NCI-H774 (cell line): ENCODE measurements at places on chromosomes 2 and 18.

DNA sequence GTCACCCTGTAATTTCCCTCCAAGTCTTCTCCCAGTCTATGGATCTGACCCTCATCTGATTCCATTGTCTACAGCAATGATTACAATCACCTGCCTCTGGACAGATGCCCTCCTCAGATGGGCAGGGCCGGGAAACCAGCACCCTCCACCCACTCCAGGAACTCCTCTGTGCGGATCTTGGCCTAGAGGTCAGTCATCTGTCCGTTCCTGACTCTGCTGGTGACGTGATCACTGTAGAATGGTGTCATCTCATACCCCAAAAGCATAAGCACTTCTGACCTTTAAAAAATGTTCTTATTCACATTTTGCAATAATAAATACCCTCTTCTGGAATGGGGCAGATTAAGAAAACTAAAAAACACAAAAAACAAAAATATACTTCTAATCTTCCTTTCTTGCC lies 29.5 kb upstream of the BZW1 start:
- no peak for DNase-seq

GRCh38 chr2:110865188-110865587 lies 132.8 kb downstream of the ACOXL start:
- DNase-seq = no peak

GRCh38 chr2:83584672-83585071 lies 874.4 kb downstream of the SUCLG1 start:
- no peak for DNase-seq

GRCh38 chr18:22564036-22564435 lies 146.3 kb upstream of the CTAGE1 start:
- no peak for DNase-seq

- DNase-seq = no peak
These were observed 1633.7 kb upstream of the CELF4 start for GRCh38 chr18:39199231-39199855.

DNA sequence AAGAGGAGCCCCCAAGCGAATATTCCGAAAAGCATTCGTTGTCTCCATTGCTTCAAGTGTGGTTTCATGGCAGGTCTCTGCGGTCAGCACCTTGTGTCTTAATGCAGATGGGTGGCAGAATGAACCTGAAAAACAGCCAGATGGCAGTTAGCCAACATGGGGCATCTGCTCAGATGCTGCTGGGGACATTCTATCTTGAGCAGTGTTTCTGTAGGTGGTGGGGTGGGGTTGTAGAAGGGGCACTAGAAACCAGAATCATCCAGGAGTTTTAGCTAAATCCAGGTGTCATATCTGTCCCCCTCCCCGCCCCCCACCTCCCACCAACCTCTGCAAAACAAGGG lies 42.1 kb downstream of the ST6GAL2 start:
- no peak for DNase-seq

- DNase-seq = no peak
These were observed 288.2 kb upstream of the CHST9 start for GRCh38 chr18:27473318-27473717.

- DNase-seq = no peak
These were observed 38.1 kb upstream of the LCLAT1 start for GRCh38 chr2:30408961-30409387.

DNA sequence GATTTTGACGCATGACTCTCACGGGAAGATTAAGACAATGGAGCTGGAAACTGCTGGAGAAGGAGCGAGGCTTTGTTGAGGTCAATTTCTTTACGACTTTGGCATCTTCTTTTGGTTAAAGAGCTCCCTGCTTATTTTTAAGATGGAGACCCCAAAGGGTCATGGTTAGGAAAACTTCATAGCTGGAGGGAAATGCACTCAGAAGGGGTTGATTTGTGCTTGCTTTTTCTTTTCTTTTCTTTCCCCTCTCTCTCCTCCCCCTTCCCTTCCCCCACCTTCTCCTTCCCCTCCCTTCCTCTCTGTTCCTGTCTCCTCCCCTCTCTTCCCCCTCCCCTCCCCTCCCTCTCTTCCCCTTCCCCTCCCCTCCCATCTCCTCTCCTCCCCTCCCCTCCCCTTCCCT lies 79.0 kb downstream of the TNP1 start:
- DNase-seq = no peak

DNA sequence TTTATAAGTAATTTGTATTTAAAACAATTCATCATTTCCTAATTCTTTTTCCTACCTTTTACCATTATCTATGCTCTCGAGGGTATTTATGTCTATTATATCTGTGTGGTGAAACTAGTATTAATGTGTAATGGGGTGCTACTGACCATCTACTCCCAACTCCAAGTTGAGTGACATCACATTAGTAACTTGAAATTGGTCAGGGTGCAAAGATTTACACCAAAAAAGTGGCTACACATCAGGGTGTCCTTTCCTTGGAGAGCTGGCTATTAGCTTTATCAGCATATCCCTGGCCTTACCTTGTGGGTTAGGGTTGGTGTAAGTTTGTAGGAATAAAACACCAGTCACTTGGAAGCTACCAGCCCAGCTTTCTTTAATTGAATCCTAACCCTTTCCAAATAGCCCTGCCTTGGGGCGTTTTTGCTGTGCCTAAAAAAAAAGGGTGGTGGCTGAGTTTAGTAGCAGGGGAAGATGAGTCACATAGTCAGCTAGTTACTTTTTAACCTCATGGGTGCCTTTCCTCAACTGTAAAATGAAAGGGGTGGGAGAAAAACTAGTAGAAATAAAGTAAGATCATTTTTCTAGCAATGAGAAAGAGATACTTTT lies 14.0 kb downstream of the ANXA4 start:
- no peak for DNase-seq

- DNase-seq = no peak
These were observed 224.1 kb downstream of the LRP1B start for GRCh38 chr2:141906678-141907077.
